PC-9 (cell line): ENCODE measurements at places on chromosomes 4 and X. TPM values are rescaled to one million over a fixed set of nuclear protein-coding genes. Genes with fewer than 3 reads are reported as not detected.

SLC6A14 gene
- 0.44 and 0.60 TPM in 2 replicates for total RNA-seq

RHOXF2B gene
- not detected in 2 replicates for total RNA-seq

TEX13C gene
- total RNA-seq: not detected in 2 replicates

RENBP gene
- 6.8 and 6.9 TPM in 2 replicates for total RNA-seq

GABRG1 gene
- total RNA-seq: not detected in 2 replicates

DNA sequence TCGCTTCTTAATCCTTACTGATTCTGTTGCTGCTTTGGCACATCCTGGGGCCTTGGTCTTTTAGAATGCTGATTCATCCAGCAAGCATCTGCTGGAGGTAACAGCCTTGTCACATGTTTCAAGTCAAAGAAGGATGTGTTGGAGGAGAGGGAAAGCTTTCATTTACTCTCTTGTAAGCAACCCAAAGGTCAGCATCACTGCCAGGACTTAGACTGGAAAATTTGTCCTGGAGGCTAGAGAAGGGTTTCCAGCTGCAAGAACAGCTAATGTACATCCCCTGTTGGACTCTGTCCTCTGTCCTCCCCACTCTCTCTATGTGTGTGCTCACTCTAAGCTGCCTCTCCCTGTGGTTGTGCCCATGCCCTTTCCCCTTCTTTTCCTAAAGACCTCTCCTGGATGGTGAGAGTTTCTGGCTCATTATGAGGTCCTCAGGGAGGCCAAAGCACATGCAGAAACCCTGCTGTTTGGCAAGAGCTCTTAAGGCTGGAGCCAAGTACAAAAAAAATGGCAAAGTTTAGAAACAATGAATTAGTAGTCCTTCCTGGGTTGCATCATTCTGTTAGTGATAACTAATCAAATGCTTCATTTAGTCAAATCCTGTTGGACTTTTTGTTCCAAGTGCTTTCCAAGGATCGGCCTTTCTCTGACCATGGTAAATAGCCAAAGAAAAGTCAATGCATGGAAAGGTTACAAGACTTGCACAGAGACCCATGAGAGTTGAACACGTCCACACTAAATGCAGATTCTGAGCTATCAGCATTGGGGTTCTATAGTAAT, 13.4 kb upstream of the SRPX start:
- DNase-seq: no peak

DNA sequence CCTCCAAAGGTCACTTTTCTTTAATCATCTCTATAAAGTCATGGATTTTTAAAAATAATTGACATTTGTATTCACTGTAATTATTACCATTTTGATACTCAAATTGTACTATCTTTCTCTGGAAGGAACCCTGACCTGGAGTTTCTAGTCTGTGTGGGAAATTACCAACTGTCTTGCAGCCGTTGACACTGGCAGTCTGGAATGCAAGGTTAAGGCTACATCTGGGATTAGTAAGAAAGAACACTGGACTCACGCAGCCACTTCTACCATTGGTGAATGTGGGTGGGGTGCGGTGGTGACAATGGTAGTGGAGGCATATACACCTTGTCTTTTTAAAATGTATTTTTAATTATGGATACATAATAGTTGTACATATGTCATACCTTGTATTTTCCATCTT, 40.9 kb downstream of the EGF start:
- DNase-seq: no peak

- no peak for DNase-seq
These were observed 65.3 kb downstream of the ANTXR2 start for GRCh38 chr4:80007745-80008149.

- DNase-seq: no peak
These were observed 32.9 kb upstream of the PDGFC start for GRCh38 chr4:157004279-157005161.

DNA sequence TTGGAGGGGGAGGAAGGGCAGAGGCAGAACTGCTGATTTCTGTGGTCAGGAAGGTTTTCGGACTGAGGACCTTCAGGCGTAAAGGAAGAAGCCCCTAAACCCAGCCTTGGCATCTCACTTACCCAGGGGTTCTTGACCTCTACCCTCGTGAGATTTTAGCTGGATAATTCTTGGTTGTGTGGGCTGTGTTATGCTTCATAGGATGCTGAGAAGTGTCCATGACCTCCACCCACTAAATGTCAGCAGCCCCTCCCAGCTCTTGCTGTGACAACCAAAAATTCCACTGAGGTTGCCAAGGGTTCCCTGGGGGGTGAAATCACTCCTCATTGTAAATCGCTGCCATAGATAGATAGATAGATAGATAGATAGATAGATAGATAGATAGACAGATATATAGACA, 5.8 kb upstream of the CRLF2 start:
- DNase-seq: no peak

GRCh38 chr4:184447664-184448063, 26.7 kb downstream of the IRF2 start:
- DNase-seq: no peak

DNA sequence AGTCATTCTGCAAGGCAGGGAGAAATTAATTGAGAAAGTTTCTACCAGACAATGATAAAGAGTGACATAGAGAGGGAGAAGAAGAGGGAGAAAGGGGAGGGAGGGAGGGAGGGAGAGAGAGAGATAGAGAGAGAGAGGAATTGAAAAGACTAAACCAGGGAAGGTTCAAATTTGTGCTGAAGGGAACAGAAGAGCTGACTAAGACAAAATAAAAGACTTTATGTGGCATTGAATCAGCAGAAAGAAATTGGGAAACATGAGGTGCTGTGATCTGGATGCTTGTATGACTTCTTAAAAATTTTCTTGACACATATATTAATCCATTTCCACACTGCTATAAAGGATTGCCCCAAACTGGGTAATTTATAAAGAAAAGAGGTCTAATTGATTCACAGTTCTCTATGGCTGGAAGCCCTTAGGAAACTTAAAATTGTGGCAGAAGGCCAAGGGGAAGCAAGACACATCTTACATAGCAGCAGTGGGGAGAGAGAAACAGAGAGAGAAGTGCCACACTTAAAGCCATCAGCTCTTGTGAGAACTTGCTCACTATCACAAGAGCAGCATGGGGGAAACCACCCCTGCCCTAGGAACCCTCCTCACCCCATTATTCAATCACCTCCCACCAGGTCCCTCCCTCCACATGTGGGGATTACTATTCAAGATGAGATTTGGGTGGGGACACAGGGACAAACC, 13.5 kb upstream of the CXCL6 start:
- no peak for DNase-seq

DNA sequence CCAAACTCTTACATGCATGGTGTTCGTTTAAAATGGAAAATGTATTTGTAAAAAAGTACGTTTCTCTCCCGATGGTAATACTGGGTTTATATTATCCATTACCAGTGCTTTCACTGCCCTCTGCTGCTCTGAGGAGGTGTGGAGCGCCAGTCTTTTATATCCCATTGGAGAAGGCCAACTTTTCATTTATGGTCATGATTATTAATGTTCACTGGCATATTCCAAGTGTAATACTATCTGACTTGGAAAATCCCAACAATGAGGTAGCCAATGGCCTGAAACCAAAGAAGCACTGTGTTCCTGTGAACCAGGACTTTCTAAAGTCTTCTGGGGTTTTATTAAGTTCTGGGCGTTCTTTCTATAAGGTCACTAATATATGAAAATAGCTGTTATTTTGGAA, 80.7 kb downstream of the SYNPO2 start:
- no peak for DNase-seq

DNA sequence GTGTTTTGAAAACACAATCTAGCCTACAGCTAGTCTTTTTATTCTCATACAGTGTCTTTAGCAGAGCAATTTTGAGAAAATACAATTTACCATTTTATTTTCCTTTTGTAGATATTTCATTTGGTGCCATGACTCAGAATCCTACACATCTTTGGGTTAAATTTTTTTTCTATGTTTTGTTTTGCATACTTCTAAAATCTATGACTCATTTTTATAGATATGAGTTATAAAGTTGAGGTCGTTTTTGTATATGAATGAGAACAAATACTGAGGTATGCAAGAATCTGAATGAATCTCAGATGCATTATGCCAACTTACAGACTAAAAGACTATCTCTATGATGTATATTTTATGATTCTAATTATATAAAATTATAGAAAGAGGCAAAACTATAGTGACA, 206.5 kb upstream of the ANXA10 start:
- no peak for DNase-seq

- DNase-seq: no peak
These were observed 133.1 kb downstream of the PLS3 start for GRCh38 chrX:115694028-115694427.

- no peak for DNase-seq
These were observed 81.5 kb downstream of the QRFPR start for GRCh38 chr4:121299367-121299766.
